ENCODE measurements at places on chromosomes 4 and X.
A peak's percentile ranks its signal among the peaks of the same experiment; 100 is the strongest.

- no peak for DNase-seq
These were observed 15.9 kb upstream of the INTU start for GRCh38 chr4:127616898-127617297.

DNA sequence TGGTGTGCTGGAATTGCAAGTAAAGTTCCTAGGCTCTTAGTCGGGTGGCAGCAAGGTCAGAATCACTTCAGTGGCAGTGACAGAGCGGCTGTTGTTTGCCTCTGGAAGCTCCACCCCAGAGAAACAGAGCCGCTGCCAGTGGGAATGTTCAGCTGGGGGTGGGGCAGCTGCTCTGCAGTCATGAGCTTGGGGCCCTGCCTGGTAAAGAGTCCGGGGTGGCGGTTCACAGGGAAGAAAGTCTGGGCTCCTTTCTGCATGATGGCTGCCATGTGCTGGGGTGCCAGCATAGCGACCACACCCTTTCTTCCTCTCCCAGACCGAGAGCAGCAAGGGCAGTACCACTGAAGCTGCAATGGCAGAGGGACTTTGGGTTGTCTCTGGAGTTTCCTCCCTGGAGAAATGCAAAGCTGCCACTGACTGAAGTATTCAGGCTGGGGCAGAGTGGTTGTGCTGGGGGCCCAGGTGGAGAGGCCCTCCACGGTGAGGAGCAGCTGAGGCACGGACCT lies 108.8 kb upstream of the CENPE start:
- peak; percentile 50 for DNase-seq

DNA sequence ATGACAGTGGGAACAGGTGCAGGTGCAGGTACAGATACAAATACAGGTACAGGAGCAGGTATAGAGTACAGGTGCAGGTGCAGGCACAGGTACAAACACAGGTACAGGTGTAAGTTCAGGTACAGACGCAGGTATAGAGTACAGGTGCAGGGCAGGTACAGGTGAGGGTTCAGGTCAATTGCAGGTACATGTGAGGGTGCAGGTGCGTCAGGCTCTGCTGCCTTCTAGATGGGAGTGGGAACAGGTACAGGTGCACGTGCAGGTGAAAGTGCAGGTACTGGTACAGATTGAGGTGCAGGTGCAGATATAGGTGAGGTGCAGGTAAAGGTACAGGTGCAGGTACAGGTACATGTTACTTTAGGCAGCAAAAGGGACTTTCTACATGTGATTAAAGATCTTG lies 85.7 kb downstream of the CRLF2 start:
- DNase-seq = no peak

DNA sequence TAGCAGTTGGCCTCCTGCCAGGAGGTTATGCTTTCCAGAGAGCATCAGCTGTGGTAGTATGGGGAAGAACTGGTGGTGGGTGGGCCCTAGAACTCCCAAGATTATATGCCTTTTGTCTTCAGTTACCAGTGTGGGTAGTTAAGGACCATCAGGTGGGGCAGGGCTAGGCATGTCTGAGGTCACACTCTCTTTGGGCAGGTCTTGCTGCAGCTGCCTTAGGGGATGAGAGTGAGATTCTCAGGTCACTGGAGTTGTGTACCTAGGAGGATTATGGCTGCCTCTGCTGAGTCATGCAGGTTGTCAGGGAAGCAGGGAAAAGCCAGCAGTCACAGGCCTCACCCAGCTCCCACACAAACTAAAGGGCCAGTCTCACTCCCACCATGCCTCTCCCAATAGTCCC lies 172.9 kb upstream of the GYPA start:
- no peak for DNase-seq

GRCh38 chrX:135295238-135295943 lies 13.9 kb upstream of the ETDC start:
- peak; percentile 66 for DNase-seq

GRCh38 chr4:121776610-121777401 lies 11.8 kb upstream of the SMIM43 start:
- DNase-seq = no peak

DNA sequence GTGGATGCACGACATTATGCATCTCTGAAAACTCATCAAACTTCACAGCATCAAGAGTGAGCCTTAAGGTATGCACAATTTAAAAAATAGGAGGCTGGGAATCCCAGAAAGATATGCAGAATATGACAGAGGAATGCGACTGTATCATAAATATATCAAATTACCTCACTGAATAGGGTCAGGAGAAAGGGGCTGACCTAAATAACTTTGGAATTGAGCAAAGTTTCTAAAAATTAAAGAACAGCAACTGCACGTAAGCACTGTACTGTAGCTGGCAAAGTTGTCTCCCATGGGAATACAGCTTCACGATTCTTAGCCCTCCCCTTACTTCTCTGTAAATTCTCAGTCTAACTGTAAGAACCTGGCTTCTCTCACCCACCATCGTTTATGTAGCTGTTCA lies 397.4 kb upstream of the ZFP42 start:
- no peak for DNase-seq

DNA sequence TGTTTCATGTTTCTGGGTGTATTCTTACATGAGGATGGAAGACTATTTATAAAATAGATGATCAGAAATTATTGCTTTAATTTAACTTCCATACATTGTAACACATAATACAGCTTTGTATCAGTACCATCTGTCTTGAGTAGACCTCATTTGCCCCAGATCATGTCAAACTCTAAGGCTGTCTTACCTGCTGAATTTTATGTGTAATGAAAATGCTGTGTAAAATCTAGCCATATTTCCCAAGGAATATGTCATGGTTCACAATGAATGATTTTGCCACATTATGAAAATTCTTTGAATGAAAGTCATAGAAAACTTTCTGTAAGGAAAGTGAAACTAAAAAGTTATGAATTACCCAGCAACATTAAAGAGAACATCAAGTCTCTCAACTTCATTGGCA lies 7.4 kb downstream of the BDH2 start:
- DNase-seq = no peak

Data from BE2C (cell line).